Right kidney (tissue), 9 donors: ENCODE measurements at places on chromosomes 2 and 18.

DNA sequence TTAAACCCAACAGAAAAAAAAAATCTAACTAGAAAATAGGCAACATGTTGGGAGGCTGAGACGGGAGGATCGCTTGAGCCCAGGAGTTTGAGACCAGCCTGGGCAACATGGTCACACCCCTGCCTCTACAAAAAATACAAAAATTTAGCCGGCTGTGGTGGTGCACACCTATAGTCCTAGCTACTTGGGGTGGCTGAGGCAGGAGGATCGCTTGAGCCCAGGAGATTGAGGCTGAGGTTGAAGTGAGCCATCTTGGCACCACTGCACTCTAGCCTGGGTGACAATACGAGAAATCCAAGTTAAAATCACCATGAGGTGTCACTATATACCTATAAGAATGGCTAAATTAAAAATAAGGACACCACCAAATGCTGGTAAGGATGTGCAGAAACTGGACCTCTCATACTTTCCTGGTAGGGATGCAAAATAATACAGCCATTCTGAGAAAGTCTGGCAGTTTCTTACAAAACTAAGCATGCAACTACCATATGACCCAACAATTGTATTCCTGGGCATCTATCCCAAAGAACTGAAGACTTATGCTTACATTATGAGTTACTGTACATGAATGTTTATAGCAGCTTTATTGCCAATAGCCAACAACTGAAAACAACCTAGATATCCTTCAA is 2.2 kb downstream of the SEPTIN10 start:
- no peak for DNase-seq

GRCh38 chr2:47225061-47225783 is 70.1 kb upstream of the STPG4 start:
- DNase-seq = no peak

DNA sequence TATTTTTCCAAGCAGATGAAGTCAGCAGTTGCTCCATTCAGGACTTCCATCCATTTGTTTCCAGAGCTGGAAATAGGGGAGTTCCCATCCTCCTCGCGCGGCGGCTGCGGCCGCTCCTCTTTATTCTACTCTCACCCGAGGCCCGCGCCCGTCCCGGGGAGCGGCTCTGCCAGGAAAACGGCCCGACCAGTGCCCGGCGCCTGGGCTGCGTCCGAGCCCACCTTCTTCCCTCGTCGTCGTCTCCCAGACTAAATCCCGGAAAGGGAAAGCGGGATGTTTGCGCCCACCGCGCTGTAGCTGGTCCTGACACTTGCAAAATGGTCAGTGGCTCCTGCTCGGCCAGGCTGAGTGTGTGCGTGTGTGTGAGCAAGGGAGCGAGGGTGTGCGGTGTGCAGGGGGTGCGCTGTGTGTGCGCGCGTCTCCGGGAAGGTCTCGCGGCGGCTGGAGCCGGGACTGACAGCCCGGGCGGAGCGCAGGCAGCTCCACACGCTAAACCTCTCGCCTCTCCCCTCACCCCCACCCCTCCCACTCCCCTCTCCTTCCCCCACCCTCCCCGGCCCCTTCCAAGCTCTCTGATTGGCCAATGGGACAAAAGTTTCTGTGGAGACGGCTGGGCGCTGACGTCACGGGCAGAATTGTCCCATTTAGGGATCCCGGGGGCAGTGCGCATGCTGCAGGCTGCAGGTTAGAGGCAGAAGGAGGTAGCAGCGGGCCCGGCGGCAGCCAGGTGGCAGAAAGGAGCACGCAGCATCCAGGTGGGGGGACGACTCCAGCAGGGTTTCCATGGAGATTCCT is at the start of gene NOL4:
NOL4 (minus strand) TSS at position 491 of the 795 bp plus-strand sequence. CDS start 1,660 bp downstream, outside the sequence.
- DNase-seq = peak; percentile 79

- DNase-seq = no peak
Measured at GRCh38 chr18:58547864-58548263, 81.0 kb downstream of the ALPK2 start.

DNA sequence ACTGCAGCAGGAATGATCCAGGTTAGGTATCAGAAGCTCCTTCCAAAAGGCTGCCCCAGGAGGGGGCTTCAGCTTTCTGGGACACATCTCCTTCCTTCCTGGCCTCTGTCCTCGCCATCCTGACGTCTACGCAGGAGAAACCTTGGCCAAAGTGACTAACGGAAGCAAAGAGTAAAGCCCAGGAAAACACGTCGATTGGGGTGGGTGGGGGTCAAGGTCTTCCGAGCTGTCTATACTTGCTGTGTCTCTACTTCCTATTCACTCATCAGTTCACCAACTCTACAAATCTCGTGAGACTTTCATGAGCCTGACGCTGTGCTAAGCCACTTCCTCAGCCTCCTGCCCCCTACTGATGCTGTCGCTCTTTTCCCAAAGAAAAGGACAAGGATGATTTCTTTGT is 212.6 kb downstream of the TNS1 start:
- DNase-seq = no peak

DNA sequence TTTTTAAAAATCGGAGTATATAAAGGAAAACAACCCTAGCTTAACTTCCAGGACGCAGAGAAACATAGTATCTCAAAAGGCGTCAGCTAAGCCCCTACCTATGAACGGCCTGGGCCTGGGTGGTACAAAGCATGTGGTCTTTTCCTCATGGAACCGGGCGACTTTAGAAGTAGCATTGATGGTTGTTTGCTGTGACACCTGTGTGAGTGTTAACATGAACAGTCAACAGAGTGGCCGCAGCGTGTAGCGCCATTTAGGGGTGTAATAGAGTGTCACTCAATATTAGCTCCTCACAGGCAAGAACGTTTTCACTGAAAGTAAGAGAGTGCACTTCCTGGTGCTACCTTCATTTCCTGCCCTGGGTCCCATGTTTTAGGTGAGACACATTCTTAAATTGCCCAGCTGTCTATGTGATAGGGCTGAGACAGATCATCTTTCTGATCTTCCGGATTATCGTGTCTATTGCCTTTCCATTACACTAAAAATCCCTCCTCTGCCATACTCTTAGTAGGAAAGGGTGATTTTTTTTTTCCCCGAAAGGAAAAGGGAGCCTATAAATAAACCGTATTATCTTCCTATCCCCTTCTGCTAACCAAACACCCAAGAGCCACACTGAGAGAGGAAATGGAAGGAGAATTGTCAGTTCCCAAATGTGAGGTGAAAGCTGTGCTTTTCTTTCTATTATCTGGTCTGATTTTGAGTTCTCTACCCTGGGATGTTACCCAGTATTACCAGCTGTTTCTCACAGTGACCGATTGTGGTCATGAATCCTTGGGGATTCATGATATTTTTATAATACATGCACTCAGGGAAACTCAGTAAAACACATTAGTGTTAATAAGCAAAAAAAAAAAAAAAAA is 1.3 kb downstream of the GORASP2 start:
- peak; percentile 8 for DNase-seq

DNA sequence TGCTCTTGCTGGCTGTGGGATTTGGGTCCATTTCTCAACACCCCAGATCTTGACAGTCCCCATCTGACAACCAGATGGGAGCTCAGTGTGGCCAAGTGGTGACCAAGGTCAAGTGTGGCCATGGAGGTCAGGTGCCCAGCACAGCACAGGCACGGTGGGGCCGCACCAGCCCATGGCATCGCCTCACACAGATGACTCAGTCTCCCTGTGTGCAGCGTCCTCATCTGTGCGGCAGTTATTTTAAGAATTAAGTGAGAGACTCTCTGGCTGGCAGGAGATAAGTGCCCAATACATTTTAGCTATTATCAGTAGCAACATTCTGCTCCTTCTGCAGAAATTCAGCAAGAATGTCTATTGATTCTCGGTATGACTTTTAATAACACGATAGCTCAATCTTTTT is 167.2 kb downstream of the DDX1 start:
- no peak for DNase-seq

GRCh38 chr2:24544456-24545115 is 53.5 kb downstream of the NCOA1 start:
- no peak for DNase-seq

- DNase-seq = no peak
Measured at GRCh38 chr2:28160986-28161425, 231.7 kb upstream of the FOSL2 start.

DNA sequence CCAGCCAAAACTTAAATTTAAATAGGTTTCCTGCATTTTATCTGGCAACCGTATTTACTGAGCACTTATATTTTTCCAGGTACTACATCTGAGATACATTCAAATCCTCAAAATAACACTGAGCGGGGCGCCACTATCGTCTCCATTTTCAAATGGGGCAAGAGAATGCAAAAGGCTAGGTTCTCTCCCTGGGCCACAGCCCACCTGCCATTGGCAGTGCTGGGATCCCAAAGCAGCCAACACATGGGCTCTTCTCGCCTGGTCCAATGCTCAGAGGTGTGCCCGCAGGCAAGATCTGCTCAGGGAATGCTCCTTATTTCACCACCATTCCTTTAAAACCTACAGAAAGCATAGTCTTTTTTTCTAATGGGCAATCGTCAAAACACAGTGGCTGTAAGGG is 11.3 kb upstream of the ID2 start:
- DNase-seq = no peak

DNA sequence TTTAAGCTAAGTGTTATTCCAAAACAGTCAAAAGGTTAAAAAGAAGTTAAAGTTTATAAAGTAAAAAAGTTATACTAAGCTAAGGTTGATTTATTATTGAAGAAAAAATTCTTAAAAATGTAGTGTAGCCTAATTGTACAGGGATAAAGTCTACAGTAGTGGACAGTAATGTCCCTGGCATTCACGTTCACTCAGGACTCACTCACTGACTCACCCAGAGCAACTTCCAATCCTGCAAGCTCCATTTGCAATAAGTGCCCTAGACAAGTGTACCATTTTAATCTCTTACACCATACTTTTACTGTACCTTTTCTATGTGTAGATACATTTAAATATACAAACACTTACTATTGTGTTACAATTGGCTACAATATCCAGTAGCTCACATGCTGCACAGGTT is 86.1 kb downstream of the CACNB4 start:
- DNase-seq = no peak

- DNase-seq = no peak
Measured at GRCh38 chr2:82968358-82968757, 1490.7 kb downstream of the SUCLG1 start.

- no peak for DNase-seq
Measured at GRCh38 chr2:54404270-54404669, 51.9 kb upstream of the SPTBN1 start.

GRCh38 chr2:3807853-3808252 is 104.5 kb downstream of the DCDC2C start:
- DNase-seq = no peak

- DNase-seq = peak; percentile 35
Measured at GRCh38 chr18:31819106-31819924, 58.6 kb upstream of the SLC25A52 start.

GRCh38 chr2:111155610-111156009 is 34.9 kb downstream of the BCL2L11 start:
- DNase-seq = no peak

DNA sequence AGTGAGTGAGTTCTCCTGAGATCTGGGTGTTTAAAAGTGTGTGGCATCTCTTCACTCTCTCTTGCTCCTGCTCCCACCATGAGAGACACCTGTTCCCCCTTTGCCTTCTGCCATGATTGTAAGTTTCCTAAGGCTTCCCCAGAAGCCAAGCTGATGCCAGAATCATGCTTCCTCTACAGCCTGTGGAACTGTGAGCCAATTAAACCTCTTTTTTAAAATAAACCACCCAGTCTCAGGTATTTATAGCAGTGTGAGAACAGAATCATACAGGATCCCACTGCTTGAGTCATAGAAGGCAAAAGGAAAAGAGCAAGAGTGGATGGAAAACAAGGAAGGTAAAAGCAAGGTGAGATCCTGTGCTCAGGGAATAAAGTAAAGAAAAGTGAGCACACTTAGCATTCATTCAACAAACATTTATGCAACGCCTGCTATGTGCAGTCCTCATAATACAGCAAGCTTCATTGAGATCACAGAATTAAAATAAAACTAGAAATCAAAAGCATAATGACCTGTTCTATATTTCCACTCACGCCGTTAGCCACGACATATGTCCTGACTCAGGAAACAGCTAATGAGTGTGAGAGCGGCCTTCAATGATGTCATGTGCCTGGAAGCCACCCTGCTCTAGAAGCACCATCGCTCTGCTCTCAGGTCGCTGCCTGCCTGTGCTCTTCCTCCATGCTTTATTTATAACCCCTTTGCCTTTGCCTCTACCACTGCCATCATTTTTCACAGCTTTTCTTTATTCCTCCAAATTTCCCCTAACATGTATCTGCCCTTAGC is 11.3 kb upstream of the COPS8 start:
- no peak for DNase-seq

DNA sequence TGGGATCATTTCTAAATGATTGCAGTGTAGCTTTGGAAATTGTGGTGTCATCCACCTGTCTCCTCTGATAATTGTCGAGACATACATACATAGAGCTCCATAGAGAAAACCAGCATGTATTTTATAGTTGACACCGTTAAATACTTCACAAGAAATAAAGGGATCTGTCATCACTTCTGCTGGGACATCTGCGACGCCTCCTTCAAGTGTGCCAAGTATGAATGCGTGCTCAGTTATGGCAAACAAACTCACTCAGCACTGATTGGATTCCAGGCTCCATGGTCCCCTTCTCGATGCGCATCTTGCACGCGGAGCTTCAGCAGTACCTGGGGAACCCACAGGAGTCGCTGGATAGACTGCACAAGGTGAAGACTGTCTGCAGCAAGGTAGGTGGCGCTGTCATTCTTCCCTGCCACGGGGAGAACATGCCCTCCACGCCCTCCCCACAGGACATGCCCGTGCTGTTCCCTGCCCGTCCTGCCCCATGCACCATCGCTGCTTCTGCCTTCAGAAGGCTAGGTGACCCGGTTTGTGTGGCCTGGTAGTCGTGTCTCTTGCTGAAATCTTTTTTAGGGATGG is 64.1 kb downstream of the TRAPPC12 start:
- DNase-seq = no peak

DNA sequence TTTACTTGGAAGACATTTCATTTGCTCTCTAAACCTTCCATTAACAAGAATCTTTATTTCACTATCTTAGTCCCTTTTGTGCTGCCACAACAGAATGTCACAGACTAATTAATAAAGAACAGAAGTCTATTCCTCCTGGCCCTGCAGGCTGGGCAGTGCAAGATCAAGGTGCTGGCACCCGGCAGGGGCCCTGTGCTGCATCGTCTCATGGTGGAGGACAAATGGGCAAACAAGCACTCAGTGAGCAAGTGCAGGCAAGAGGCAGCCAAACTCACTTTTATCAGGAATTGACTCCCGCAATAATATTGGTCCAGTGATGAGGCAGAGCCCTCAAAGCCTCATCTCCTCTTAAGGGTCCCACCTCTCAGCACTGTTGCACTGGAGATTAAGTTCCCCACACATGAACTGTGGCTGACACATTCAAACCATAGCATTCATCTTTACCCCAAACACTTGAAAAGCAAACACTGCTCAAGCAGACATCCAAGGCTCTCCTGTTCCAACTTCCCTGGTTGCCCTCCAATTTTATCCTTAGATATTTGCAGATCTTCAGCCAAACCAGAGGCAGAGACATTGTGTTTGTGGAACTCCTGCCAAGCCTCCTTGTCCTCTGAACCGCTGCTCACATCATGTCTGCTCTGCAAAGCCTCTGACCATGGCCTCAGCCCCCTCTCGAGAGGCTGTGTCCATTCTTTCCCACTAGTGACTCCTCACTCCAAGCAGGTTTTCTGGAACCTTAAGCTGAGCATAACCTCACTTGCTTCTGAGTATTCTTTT is 404.4 kb upstream of the SOX11 start:
- no peak for DNase-seq
